ENCODE measurements at places on chromosomes 13 and 19.

GRCh38 chr13:24214528-24214927 lies 54.0 kb downstream of the SPATA13 start:
- DNase-seq = no peak

- no peak for DNase-seq
These were observed 4.5 kb upstream of the SIGLEC9 start for GRCh38 chr19:51120160-51120559.

DNA sequence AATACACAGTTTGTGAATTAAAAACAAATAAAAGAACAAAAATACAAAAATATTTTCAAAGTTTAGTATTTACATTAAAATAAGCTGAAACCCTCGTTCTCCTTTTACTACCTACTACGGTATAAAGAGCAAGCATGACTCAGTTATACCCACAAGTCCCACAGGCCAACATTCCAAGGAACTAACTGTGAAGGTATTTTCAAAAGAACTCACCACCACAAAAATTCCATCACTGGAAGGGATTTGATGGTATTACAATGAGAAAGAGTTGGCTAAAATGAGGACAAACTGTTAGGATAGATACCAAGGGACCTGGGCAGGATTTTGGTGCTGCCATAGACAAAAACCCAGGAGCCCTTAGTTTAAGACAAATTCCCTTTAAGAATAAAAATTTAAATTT lies 122.7 kb downstream of the TBC1D4 start:
- no peak for DNase-seq

GRCh38 chr13:105365831-105366230 lies 1169.6 kb downstream of the EFNB2 start:
- DNase-seq = no peak

DNA sequence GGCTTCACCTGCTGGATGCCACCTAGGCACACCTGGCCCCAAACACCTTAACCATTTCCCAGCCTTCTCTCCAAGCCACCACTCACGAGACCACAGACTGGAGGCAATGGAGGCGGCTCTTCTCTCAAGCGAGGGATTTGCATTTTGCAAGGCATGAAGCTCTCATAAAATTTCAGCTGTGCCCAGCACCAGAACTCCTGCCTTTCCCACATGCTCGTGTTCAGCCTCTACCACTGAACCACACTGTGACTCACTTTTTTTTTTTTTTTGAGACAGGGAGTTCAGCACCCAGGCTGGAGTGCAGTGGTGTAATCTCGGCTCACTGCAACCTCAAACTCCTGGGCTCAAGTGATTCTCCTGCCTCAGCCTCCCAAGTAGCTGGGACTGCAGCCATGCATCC lies 10.6 kb downstream of the NANOS3 start:
- DNase-seq = no peak

GRCh38 chr13:50123862-50124535 lies 108.8 kb downstream of the KCNRG start:
- DNase-seq = peak; percentile 84

DNA sequence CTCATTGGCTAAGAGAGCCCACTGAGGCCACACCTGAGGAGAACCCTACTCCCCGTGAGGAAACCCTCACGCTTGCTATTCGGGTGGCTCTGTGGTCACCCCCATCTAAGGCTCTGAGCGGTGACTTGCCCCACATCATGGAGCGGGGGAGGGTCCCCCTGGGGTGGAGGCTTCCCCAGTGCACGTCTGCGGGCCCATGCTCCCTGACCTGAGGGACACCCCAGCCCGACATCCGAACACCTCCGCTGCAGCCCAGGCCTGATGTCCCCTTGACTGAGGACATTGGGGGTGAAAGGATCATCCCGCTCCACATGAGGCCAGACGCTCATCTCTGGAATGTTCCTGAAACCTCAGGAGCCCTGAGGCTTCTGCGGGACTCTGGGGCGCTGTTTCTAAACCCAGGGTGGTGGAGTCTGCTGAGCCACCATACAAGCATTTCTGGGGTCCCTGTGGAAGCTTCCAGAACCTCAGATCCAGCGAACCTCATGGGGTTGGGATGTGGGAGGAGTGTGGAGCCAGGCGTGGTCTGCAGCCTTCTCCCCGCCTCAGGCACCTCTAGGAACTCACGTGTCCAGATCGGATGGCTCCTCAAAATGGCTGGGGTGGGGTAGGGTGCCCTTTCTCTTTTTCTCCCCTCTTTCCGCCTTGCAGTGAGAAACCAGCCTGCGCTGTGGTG lies 19.9 kb downstream of the TMED1 start:
- DNase-seq = no peak

DNA sequence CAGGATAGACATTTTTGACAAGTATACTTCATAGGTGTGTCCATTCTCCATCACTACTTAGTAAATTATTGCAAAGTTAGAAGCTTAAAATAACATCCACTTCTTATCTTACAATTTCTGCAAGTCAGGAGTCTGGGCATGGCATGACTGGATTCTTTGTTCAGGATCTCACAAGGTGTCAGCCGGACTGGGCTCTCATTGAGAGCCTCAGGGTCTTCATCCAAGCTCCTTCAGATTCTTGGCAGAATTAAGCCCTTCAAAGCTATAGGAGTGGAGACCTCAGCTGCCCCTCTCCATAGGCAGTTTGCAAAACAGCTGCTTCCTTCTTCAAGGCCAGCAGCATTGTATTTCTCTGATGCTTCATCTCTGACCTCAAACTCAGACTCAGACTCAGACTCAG lies 9.1 kb upstream of the SIN3B start:
- DNase-seq = no peak

DNA sequence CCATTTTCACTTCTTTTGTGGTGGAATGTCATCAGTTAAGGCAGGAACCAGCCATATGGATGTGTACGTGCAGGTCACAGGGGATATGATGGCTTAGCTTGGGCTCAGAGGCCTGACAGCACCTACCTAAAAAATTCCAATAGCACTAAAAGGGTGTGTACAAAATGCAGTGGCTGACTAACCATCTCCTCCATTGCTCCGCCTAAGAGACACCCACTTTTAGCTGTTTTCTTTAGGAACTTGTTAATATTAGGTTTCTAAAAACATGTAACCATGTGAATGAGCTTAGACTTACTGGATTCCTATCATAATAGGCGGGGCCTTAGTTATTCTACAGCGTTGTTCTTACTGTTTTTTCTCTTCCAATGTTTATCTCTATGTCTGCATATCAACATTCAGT lies 25.8 kb downstream of the GP6 start:
- no peak for DNase-seq

DNA sequence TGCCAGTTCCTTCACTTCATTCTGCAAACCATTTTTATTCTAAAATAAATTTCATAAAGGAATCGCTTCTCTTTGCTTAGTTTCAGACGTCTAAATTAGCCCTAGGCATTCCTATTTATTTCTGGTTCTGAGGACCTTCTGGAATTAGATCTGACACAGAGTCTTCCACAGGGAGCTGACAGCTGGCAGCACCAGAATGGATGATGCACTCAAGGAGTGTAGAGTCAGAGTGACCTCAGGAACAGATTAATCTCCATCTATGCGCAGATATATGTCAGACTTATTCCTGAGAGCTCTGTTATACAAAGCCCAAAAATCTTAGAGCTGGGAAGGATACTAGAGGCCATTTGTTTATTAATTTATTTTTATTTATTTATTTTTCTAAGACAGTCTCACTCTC lies 450.8 kb downstream of the HS6ST3 start:
- no peak for DNase-seq

GRCh38 chr13:76711550-76712182 lies 174.5 kb downstream of the KCTD12 start:
- no peak for DNase-seq

GRCh38 chr13:78638216-78638615 lies 20.7 kb downstream of the OBI1 start:
- DNase-seq = no peak

- no peak for DNase-seq
These were observed 12.6 kb downstream of the DACH1 start for GRCh38 chr13:71854401-71854800.

DNA sequence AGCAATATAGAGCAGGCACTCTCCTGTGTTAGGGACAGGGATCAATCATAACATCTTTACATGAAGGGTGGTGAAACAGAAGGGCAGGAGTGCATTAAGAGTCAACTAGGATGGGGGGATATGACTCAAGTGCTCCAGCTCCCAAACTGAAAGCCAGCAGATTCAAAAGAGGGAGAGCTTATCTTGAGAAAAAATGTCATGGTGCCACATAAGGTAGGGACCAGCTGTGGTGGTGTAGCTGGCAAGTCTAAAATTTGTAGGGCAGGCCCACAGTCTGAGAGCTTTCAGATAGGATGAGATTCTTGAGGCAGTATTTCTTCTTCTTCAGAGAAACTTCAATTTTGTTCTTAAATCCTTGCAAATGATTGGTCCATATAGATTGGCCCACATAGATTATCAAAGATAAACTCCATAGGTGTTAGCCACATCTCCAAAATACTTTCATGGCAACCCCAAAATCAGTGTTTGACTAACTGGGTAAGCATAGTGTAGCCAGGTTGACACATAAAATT lies 19.1 kb downstream of the DNAJC15 start:
- no peak for DNase-seq

DNA sequence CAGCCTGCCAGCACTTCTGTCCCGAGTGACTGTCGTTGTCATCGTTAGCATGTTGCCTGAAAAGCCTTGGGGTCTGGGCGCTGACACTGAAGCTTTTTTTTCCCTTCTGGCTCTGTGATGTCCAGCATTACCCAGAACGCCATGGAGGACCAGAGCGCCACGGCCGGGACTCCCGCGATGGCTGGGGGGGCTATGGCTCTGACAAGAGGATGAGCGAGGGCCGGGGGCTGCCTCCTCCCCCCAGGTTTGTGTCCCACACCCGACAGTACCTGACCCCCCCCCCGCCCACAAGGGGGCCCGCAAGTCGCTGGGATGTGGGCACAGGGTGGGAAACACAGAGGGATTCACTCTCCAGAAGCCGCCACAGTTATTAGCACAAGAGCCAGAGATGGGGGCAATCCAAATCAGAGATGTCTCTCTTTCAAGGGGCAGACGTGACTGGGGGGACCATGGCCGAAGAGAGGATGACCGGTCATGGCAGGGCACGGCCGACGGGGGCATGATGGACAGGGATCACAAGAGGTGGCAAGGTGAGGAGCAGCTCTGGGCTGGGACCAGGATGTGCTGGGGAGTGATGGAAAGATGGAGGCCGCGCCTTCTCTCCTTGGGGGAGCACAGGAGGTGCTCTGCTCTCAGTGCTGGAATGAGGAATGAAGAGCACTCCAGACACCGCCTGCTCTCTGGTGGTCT lies 13.2 kb downstream of the MICOS13 start:
- no peak for DNase-seq

DNA sequence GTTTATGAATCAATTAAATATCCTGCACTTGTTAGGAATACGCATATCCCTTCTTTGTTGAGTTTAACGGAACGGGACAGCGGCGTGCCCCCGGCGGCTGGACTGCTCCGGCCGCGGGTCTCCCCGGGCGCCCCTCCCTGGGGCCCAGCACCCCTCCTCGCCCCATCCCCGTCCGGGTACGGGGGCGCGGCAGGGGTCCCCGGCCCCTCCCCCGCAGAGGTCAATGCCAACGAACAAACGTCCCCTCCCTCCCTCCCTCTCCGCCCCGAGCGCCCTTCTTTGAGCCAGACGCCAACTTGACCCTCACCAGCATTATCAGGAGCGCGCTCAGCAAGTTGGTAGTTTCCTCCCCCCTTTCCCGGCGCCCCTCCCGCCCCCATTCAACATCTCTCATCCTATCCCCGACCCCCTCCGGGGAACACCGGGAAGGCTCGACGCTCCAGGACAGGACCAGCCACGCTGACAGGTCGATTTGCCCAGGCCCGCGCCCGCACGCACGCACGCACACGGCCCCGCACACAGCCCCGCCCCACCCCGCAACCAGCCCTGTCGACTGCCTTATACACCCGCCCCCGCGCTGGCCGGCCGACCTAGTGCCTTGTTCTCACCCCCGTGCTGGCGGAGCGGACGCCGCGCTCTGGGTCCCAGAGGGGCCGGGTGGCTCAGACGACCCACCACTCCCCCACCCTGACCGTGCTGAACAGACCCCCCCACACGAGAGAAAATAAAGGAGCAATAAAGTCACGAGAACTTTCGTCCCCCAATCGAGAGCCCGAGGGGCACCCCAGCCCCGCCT lies 5.0 kb downstream of the LYL1 start:
- DNase-seq = no peak

DNA sequence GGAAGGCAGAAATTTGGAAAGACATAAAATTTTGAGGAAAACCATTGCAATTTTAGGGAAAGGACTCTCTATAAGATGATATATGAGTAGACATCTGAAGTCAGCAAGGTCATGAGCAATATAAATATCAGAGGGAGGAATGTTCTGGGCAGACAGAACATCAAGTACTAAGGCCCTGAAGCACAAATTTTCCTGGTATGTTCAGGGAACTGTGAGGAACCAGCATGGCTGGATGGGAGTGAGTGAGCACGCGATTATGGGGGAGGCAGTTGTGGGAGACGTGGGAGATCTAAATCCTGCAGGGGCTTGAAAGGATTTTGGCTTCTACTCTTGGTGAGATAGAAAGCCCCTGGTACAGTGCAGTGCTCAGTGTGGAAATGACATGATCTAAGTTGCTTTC lies 112.0 kb downstream of the TBC1D4 start:
- no peak for DNase-seq

DNA sequence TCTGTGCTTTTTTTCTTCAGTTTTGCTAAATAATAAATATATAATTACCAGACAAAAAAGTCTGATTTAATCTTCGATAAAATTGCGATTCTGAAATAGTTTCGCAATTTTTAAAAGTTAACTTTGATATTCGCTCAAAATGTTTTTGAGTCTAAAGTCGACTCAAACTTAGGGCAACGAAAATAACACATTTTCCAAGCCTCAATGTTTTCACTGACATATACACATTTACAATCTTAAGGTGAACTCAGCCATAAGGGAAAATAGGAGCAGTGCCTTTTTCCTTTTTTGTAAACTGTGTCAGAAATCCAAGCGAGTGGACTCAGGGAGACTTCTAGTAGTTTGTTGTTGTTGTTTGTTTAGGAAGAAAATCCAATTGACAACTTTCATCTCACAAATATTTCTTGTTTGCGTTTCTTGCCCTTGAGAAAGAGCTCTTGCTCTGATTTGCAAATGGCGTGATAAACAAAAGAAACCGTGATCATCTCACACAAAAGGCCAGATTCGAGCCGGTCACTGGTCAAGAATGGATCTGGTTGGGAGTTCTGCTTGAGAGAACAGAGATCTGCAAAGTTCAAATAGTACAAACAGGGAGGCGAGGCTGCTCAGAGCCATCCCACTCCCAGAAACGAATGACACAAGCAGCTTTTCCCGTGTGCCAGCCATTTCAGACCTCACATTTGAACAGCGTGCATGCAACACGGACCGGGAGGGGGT lies 2.1 kb downstream of the SOX21 start:
- no peak for DNase-seq

DNA sequence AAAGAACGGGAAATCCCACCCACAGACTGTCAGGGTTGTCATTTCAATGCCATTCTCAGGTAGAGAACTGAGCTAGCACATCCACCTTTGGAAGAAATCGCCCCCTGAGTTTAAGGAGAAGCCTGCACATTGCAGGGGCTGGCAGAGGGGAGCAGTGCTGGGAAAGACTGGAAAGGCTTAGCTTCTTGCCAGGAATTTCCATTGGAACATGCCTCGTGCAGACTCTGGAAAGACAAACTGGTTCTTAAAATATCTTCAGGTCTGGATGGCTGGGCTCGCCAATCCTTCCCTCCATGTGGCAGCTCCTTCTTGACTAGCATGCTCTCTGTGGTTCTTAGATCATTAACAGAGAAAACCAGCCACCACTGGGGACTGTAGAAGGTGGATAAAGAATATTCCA lies 414.1 kb downstream of the TSHZ3 start:
- DNase-seq = no peak

GRCh38 chr19:39111593-39112199 lies 13.9 kb upstream of the PAK4 start:
- no peak for DNase-seq

- DNase-seq = no peak
These were observed 71.3 kb upstream of the C13orf46 start for GRCh38 chr13:114045113-114045735.

Measured in NCI-H774 (cell line).